ENCODE measurements at places on chromosomes 4 and X. TPM values are rescaled to one million over a fixed set of nuclear protein-coding genes. Genes with fewer than 3 reads are reported as not detected.

GRCh38 chrX:138708268-138708667, 3.2 kb downstream of the FGF13 start:
- H3K4me1 ChIP-seq: peaks cover 4% of the 10 kb centered on the region
- H3K4me3 ChIP-seq: no peak overlapping the region
- no peak for DNase-seq

DNA sequence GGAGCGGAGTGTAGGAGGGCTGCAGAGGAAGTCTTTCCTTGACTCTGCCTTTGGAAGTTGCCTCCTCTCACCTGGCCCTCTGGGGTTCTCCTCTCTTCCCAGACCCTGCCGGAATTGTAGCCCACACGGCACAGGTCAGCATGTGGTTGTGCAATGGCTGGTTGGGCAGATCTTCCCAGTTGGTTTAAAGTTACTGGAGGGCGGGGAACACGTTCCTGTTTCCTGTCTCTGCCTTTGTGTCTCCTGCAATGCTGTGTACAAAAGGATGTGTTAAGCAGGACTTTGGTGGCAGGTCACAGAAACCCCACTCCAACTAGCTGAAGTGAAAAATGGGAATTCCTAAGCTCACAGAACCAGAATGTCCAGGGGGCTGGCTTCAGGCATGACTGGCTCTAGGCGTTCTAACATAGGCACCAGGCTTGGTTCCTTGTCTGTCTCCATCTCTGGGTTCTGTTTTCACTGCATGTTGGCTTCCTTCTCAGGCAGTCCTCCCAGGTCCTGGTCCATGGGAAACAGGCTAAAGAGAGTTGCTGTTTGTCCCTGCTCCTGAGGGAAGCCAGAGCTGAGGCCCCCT, 19.9 kb downstream of the SORCS2 start:
- H3K4me1 ChIP-seq: peaks cover 21% of the 10 kb centered on the region
- no peak for DNase-seq
- no peaks in the 10 kb centered on the region for H3K27me3 ChIP-seq
- H3K27ac ChIP-seq: no peak overlapping the region
- no peaks in the 10 kb centered on the region for H3K36me3 ChIP-seq

DNA sequence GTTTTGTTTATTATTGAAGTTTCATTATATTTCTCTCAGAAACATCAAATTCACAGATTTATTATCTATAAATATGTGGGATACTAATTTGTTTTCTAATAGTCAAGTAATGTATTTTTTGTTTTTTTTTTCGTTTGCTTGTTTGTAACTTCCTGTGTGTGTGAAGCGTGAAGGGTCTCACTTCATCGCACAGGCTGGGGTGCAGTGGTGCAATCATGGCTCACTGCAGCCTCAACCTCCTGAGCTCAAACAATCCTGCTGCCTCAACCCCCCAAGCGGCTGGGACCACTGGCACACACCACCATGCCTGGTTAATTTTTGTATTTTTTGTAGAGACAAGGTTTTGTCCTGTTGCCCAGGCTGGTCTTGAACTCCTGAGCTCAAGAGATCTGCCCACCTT, 55.1 kb downstream of the SH3RF1 start:
- DNase-seq: no peak
- peaks cover 15% of the 10 kb centered on the region for H3K4me1 ChIP-seq
- H3K27ac ChIP-seq: no peak overlapping the region
- H3K36me3 ChIP-seq: no peaks in the 10 kb centered on the region
- no peak overlapping the region for H3K4me3 ChIP-seq

- no peak overlapping the region for H3K27ac ChIP-seq
- DNase-seq: no peak
- H3K27me3 ChIP-seq: no peaks in the 10 kb centered on the region
- H3K4me3 ChIP-seq: no peak overlapping the region
These were observed 1.6 kb upstream of the EXOC1 start for GRCh38 chr4:55851885-55852284.

Gene SATL1
- total RNA-seq: not detected

Gene XPNPEP2
- not detected for total RNA-seq

Data from upper lobe of left lung (tissue), 6 donors.